Mammary epithelial cell (primary cell): ENCODE measurements at places on chromosomes 13 and 19.

GRCh38 chr19:1756705-1757465, 3.6 kb downstream of the ONECUT3 start:
- no peak for DNase-seq

DNA sequence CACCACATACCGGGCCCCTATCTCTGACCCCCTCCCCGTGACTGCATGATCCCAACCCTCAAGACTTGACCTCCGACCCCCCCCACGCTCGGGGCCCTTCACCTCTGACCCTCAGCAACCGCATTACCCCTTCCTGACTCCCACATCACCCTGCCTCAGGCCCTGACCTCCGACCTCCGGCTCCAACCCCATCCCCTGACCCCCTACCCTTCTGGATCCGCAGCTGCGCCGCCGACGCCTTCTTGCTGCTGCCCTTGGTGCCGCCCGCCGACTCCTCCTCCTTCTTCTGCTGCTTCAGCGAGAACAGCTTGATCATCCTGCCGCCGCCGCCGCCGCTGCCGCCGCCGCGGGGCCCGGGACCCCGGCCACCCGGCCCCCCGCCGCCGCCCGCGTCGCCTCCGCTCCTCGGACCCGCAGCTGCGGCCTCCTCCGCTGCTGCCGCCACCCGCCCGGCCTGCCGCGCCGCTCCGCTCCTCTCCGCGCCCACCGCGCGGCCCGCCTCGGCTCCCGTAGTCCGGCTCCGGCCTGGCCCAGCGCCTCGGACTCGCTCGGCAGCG, at the start of gene UBE2M:
TSS of gene UBE2M (minus strand) at position 546 of the 557 bp plus-strand sequence. CDS start at position 316, 230 bp downstream.
- no peak for DNase-seq

DNA sequence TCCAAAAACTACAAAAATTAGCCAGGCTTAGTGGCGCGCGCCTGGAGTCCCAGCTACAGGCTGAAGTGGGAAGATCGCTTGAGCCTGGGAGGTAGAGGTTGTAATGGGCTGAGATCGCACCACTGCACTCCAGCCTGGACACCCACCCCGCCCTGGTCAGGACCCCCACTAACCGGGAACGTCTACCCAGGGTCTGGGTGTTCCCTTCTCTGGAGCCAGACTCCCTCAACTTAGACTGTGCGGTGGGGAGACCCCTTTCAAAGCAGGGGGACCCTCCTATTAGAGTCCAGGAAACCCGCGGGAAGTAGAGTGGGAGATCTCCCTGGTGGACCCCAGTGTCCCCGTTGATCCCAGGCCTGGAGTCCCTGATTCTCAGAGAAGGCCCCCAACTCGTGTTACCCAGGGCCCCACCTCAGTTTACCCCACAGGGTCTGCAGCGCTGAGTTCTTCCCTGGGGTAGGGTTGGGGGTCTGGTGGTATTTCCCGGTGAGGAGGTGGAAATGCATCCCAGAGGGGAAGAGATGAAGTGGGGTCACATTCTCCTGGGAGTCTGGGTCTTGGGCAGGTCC, 6.1 kb upstream of the ARRDC2 start:
- DNase-seq: no peak

DNA sequence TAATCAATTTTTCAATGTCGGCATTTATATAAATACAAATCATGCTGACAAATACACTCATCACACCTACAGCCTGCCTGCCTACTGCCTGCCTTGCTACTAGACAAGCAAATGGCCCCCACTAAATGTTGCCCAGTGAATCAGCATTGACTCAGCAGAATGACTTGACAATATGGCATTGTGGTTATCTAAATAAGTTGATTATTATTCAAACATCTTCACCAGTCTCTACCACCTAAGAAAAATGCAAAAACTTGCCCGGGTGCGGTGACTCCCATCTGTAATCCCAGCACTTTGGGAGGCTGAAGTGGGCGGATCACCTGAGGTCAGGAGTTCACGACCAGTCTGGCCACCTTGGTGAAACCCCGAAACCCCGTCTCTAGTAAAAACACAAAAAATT, 296.1 kb downstream of the PCDH9 start:
- peak; percentile 97 for DNase-seq

- no peak for DNase-seq
Observed at GRCh38 chr19:39212375-39212742, 8.3 kb upstream of the SYCN start.

- DNase-seq: no peak
Observed at GRCh38 chr13:30639671-30640070, 22.0 kb downstream of the USPL1 start.

DNA sequence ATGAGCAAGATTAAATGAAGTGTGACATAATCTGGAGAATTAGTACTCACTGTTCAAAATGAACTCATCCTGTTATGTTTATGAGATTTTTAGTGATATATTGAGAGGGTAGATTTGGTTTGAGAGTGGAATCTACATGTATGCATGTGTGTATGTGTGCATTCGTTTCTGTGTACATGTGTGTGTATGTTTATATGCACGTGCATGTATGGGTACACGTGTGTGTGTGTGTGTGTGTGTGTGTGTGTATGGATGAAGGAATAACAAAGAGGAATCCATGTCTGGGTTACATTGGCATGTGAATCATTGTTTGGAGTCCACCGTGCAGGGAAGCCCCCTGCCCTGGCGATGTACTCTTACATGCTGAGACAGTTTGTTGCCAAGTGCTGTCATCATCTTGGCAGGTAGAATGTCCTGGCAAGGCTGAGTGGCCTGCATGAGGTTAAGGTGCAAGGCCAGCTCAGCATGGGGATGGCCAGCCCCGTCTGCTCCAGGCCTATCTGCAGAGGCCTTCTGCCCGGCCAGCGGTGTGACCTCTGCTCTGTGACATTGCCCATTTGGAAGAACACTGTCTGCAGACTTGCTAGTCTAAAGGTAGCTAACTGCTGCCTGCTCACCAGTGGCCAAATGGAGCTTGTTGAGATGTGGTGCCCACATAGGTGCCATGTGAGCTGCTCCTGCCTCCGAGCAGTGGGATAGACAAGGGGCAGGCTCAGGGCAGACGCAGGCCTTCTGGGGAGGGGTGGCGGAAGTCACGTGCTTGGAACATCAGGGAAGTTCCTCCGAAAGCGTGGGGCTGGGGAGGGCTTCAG, 222.3 kb downstream of the TEX29 start:
- no peak for DNase-seq

- DNase-seq: no peak
Observed at GRCh38 chr19:46776927-46777911, 11.2 kb downstream of the SLC1A5 start.

DNA sequence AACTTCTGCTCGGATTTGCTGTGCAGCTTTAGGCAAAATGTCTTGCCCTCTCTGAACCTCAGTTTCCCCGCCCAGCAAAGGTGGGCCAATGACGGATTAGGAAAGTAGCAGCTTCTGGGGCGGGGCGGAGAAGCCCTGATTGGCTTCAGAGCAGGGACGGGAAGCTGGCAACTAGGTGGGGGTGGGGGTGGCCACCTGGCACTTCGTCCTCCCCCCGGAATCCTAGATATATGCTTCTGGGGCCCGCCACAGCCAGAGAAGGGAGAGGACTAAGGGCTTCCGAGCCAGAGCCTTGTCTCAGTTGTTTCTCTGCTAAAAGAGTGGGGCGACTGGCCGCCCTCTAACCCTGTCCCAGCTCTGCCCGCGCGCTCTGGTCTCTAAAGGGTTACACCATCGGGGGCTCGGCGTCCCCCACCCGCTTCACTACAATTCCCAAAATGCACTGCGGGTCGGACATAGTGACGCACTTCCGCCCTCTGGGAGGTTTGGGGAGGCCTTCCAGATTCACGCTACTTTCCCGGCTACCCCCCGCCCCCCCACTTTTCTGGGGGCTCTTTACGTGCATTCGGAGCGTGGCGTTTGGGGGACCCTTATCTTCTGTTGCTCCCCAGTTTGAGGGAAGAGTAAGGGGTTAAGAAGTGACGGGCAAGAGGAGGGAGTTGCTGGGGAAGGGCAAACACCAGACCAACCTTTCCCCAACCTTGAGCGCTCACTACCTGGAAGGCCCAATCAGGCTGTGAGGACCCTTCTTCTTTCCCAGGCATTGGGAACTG, 672 bp upstream of the IRF2BP1 start:
- peak; percentile 95 for DNase-seq

DNA sequence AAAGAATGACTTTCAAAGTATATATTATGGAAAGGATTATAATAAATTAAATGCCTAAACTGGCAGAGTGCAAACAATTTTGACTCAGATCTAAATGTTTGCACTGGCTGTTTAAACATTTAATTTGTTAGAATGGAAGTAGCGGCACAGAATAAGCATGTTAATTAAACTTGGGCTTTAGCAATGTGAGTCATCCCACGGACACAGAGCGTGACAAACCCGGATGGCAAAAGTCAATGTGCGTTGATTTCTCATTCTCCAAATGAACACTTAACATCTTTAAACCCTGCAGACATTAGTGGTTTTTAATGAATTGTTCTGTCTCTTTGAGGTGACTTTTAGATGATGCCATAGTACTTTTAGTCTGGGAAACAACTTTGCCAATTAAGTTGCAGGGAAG, 38.4 kb downstream of the PCDH8 start:
- no peak for DNase-seq
